ENCODE measurements at places on chromosomes 7 and 10. TPM values are rescaled to one million over a fixed set of nuclear protein-coding genes. Genes with fewer than 3 reads are reported as not detected.

GRCh38 chr7:105268511-105269392 lies 120.0 kb downstream of the SRPK2 start:
- no peaks in the 10 kb centered on the region for H3K27me3 ChIP-seq
- peak overlapping the region; percentile 82 for H3K27ac ChIP-seq
- DNase-seq, result no peak
- peak overlapping the region; percentile 41 for H3K4me3 ChIP-seq
- H3K4me1 ChIP-seq, result no peaks in the 10 kb centered on the region

GRCh38 chr10:78876449-78876848 lies 192.3 kb upstream of the ZMIZ1 start:
- no peak for DNase-seq
- H3K27me3 ChIP-seq, result no peaks in the 10 kb centered on the region
- no peak overlapping the region for H3K4me3 ChIP-seq
- H3K36me3 ChIP-seq, result no peaks in the 10 kb centered on the region
- no peak overlapping the region for H3K27ac ChIP-seq

DNA sequence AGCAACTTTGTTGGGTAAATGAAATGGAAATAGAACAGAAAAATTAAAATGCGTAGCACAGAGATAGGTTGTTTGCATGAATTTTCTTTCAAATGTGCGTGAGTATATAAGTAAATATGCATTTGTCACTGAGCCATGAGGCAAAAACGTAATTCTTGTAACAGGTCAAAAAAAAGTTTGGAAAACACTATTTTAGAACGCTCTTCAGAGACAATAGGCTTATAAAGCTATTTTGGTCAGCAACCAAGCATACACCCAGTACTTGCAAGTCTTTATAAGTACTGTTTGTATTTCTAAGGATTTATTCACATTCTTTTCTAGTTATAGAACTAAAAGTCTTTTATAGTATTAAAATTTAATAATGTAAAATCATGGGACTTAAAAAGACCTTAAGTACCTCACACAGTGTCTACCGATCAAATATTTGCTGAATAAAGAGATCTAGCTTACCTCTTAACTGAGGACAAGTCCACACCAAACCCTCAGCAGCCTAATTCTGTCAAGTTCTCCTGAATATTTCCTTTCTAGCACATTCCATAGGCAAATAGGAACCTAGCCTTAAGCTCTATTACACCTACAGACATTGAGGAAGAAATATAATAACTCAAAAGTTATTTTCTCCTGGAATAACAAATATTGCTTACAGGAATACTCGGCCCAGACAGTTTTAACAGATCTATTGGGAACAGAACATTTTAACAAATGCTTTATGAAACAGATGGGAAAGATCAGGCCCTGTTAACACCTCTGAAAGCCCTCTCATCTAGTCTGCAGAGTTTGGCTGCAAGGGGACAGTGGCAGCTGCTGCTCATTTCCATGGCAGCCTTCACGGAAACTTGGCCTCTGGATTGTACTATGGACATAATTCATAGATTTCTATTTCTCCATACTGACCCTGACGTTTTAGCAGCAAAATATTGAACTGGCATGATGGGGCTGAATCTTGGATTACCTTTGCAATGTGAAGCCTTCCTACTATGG lies 8.8 kb downstream of the CRPPA start:
- H3K27me3 ChIP-seq, result no peaks in the 10 kb centered on the region
- no peaks in the 10 kb centered on the region for H3K36me3 ChIP-seq
- H3K27ac ChIP-seq, result no peak overlapping the region
- H3K4me3 ChIP-seq, result no peak overlapping the region
- no peaks in the 10 kb centered on the region for H3K4me1 ChIP-seq

DNA sequence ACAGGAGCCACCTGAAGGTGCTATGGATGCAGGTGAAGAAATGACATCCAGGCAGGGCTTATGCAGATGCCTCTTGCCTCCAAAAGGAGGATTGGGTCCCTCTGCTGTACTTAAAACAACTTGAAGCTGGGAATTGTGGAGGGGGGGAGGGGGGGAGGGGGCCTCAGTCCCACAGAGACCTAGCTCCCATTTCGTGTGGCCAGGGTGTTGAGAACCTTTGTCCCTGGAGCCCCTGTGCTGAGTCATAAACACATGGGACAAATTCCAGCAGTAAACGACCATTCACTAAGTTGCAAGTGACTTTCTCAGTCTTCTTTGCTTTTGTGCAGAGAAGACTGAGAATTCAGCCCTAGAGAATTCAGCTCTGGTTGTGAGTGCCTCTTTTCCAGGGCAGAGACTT lies 96.5 kb upstream of the PODXL start:
- H3K4me1 ChIP-seq, result peaks cover 32% of the 10 kb centered on the region
- no peak overlapping the region for H3K4me3 ChIP-seq
- no peak for DNase-seq
- no peaks in the 10 kb centered on the region for H3K27me3 ChIP-seq
- no peak overlapping the region for H3K27ac ChIP-seq

- H3K4me3 ChIP-seq, result no peak overlapping the region
- DNase-seq, result no peak
- no peak overlapping the region for H3K27ac ChIP-seq
- no peaks in the 10 kb centered on the region for H3K36me3 ChIP-seq
These were observed 35.4 kb upstream of the ZNF107 start for GRCh38 chr7:64630496-64630895.

- no peak overlapping the region for H3K4me3 ChIP-seq
- no peak overlapping the region for H3K27ac ChIP-seq
- H3K4me1 ChIP-seq, result no peaks in the 10 kb centered on the region
- no peaks in the 10 kb centered on the region for H3K36me3 ChIP-seq
- DNase-seq, result peak; percentile 54
These were observed 64.4 kb upstream of the SFMBT2 start for GRCh38 chr10:7475046-7475911.

GRCh38 chr10:12428447-12429135 lies 79.2 kb downstream of the CAMK1D start:
- H3K36me3 ChIP-seq, result no peaks in the 10 kb centered on the region
- no peak for DNase-seq
- H3K4me1 ChIP-seq, result no peaks in the 10 kb centered on the region
- H3K27me3 ChIP-seq, result no peaks in the 10 kb centered on the region

DNA sequence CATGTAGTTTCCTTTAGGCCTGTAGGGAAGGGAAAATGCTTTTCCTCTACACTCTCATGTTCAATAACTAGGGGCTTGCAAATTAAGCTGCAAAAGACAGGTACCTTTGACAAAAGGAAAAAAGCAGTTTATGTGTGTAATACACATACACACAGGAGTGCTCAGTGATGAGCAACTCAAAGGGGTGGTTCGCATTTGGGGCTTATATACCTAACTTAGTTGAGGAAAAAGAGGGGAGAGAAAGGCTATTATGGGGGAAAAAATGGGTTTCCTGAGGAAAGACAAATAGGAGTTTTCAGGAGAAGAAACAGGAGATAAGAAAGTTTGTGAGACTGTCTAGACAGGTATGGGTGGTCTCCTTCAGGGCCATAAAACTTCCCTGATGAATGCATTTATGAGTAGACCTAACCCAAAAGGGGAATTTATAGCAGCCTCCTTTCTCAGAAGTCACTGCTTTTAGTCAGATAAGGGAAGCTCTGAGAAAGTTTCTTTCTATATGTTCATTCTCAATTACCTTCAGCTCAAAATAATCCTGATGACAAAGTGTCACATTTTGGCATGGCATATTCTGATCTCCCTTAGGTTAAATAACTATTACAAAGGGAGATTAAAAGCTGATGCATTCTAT lies 55.2 kb upstream of the EZH2 start:
- no peaks in the 10 kb centered on the region for H3K36me3 ChIP-seq
- no peak overlapping the region for H3K27ac ChIP-seq
- no peak for DNase-seq
- H3K4me1 ChIP-seq, result no peaks in the 10 kb centered on the region

GRCh38 chr7:122710916-122711315 lies 8.2 kb upstream of the RNF148 start:
- DNase-seq, result no peak
- H3K27me3 ChIP-seq, result no peaks in the 10 kb centered on the region
- H3K27ac ChIP-seq, result no peak overlapping the region
- no peaks in the 10 kb centered on the region for H3K4me1 ChIP-seq

DNA sequence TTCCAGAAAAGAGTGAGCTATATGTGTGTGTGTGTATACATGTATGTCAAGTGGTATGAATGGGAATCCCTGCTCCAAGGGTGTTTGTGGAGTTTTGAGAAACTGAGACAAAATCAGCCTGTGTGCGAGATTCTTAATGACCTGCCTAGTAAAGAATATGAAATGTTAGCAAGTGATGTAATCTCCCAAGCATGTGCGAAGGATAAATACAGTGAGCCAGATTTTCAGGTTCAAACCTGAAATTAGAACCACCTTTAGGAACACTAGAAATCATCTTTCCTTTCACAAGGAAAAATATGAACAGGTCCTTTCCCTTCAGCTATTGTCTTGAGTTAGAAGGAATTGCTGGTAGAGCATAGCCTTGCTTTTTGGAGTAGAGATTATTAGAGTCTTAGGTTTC lies 457.6 kb downstream of the LRMDA start:
- no peaks in the 10 kb centered on the region for H3K27me3 ChIP-seq
- H3K4me3 ChIP-seq, result no peak overlapping the region
- no peak for DNase-seq
- no peaks in the 10 kb centered on the region for H3K36me3 ChIP-seq
- no peaks in the 10 kb centered on the region for H3K4me1 ChIP-seq
- no peak overlapping the region for H3K27ac ChIP-seq

- no peaks in the 10 kb centered on the region for H3K36me3 ChIP-seq
- H3K4me3 ChIP-seq, result no peak overlapping the region
- DNase-seq, result no peak
These were observed 198.9 kb downstream of the IPMK start for GRCh38 chr10:58068809-58069208.

- H3K27me3 ChIP-seq, result no peaks in the 10 kb centered on the region
- DNase-seq, result no peak
- no peaks in the 10 kb centered on the region for H3K36me3 ChIP-seq
- no peak overlapping the region for H3K27ac ChIP-seq
- H3K4me1 ChIP-seq, result no peaks in the 10 kb centered on the region
These were observed 145.9 kb downstream of the SH3PXD2A start for GRCh38 chr10:103709341-103709920.

DNA sequence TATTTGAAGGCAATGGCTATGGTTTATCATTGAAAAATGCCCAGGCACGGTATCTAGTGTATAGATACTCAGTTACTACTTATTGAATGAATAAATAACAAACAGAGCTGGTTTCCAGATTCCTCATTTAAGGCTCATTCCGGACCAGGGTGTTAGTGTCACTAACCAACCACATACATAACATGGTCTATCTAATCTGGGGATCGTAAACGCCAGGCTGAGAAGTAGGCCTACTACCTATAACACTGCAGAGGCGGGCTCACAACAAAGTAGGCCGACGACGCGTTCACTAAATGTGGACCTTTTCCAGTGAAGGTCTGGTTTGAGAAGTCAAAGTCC lies 423 bp downstream of the LSM5 start:
- H3K4me3 ChIP-seq, result peak overlapping the region; percentile 75
- no peak for DNase-seq

DNA sequence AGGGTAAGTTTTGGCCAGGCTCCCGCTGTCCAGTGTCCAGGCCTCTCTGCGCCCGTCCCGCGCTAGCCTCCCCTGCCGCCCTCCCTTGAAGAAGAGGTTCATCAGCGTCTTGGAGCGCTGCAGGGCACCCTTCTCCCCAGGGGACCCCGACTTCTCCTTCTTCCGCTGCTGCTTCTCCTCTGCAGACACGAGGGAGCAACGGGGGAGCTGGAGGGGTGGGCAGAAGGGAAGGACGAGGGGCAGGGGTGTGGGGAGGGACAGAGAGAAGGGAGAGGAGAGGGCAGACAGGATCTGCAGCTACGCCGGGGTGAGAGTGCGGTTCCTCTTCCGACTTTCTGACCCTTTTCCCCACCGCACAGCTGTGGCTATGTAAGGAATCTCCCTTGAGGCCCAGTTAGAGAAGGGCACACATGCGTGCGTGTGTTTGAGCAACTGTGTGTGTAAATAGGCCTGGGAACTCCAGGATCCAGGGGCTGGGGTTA lies 12.8 kb downstream of the PDZD7 start:
- H3K4me1 ChIP-seq, result peaks cover 16% of the 10 kb centered on the region
- no peak overlapping the region for H3K27ac ChIP-seq
- H3K4me3 ChIP-seq, result no peak overlapping the region
- H3K36me3 ChIP-seq, result no peaks in the 10 kb centered on the region

GRCh38 chr10:21385996-21386585 lies 139.4 kb downstream of the SKIDA1 start:
- no peak overlapping the region for H3K4me3 ChIP-seq
- H3K4me1 ChIP-seq, result no peaks in the 10 kb centered on the region
- no peaks in the 10 kb centered on the region for H3K27me3 ChIP-seq

- H3K4me1 ChIP-seq, result no peaks in the 10 kb centered on the region
- H3K27ac ChIP-seq, result peak overlapping the region; percentile 96
- H3K4me3 ChIP-seq, result no peak overlapping the region
- H3K36me3 ChIP-seq, result peaks cover 57% of the 10 kb centered on the region
- DNase-seq, result peak; percentile 88
These were observed 28.0 kb downstream of the ITPRIP start for GRCh38 chr10:104309980-104310978.

- no peak overlapping the region for H3K27ac ChIP-seq
- H3K4me3 ChIP-seq, result no peak overlapping the region
- no peaks in the 10 kb centered on the region for H3K36me3 ChIP-seq
- H3K27me3 ChIP-seq, result no peaks in the 10 kb centered on the region
These were observed 167.2 kb downstream of the CALN1 start for GRCh38 chr7:72244826-72245398.

DNA sequence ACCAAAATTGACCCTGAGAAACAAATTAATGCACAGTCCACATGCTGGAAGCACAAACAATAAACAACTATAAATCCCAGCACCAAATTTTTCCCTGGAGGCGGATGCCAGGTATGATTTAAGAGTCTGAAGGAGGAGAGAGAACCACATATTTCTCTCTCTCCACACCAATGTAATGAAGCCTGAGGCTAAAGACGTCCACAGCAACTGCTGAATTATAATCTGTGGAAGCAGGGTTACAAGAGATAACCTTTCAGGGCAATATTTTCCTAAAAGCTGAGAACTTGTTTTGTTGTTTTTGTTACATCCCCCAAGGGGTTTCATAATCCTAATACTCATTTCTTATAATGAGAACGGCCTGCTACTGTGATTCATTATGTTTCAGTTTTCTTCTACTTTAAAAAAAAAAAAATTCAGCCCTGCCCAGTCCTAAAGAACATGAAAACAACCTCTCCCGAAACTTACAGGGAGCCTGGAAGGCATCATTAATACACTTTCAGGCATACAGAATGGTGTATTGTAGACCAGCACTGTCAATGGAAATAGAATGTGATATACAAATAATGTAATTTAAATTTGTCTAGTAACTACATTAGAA lies 48.5 kb upstream of the ABLIM1 start:
- H3K4me3 ChIP-seq, result no peak overlapping the region
- peak overlapping the region; percentile 14 for H3K27ac ChIP-seq
- peaks cover 32% of the 10 kb centered on the region for H3K4me1 ChIP-seq
- no peaks in the 10 kb centered on the region for H3K27me3 ChIP-seq

GRCh38 chr10:88190540-88191235 lies 327.3 kb downstream of the PTEN start:
- H3K36me3 ChIP-seq, result no peaks in the 10 kb centered on the region
- no peak overlapping the region for H3K4me3 ChIP-seq
- no peak overlapping the region for H3K27ac ChIP-seq
- no peak for DNase-seq
- H3K27me3 ChIP-seq, result no peaks in the 10 kb centered on the region

The MSMB gene
- total RNA-seq, result not detected

The NYAP1 gene
- total RNA-seq, result 1.5 TPM

The C10orf95 gene
- total RNA-seq, result not detected

The FRMPD2 gene
- 1.2 TPM for total RNA-seq

The EXOC4 gene
- 30.6 TPM for total RNA-seq
